ENCODE measurements at places on chromosomes 3 and 15.

DNA sequence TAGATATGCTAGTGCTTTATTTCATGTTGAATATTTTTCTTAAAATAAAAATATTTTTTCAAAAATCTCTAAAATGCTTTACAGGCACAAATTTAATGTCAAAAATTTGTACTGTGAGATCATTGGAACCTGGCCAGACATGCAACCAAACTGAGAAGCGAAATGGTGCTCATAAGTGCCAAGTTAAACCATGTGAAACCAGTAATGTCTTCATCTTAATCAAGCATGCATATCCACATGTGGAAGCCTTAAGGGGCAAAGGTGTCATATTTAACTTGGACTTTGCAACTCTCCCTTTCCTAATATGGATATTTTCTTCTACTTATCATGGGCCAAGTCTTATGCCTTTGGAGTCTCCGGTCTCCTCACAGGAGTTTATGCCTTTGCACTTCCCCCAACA lies 208.9 kb upstream of the COL8A1 start:
- no peak for DNase-seq

GRCh38 chr3:182491577-182491976 lies 301.7 kb upstream of the ATP11B start:
- no peak for DNase-seq

DNA sequence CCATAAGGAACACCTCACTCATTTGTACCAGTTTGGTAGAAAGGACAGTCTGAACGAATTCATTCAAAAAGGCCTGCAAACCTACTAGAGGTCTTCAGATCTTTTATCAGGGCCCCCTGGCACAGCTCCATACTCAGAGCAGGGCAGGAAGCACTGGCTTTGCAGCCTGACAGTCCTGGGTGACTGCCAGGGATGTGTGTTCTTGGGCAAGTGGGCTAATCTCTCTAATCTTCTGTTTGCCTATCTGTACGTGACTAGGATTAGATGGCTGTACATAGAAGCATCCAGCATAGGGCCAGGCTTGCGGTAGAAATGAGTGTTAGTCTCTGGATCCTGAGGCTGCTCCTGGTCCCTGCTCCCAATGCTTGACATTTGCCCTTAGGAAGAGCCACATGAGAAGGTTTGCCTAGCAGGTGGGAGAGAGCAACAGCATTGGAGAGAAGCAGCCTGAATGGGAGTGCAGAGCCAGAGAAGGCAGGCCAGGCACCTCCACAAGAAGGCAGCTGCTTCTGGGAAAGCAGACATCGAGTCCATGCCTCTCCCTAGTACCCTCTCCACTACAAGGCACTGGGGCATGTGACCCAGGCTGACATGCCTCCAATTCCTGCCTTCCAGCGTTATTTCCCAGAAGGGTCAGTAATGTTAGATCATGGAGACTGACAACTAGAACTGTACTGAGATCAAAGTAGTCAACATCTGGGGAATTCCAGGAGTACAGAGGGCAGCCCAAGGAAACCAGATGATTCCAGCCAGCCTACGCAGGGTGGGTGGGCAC lies 1.0 kb upstream of the CXCR6 start:
- no peak for DNase-seq

DNA sequence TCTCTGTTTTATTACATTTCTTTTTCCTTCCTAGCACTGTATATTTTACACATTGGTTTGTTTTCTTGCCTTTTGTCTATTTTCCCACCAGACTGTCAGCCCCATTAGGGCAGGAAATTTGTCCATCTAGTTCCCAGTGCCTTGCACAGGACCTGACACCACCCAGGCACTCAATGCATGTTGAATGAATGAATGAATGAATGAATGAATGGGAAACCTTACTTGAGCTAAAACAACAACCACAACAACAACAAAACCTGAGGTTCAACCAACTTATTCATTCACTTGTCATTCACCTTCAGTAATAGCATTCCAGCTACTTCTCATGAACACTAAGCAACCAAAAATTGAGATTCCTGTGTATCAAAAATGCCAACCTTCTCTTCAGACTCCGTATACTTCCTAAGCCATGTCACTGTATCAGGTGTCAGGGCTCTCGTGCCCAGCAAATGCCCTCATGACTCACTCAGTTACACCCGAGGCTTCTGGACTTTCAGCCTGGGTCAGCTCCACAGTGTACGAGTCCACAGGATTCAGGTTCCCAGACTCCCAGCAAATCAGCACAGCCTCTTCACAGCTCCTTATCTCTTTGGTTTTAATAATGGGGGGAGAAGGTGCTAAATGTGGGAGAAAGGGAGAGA lies 37.3 kb downstream of the FSD2 start:
- DNase-seq: no peak

DNA sequence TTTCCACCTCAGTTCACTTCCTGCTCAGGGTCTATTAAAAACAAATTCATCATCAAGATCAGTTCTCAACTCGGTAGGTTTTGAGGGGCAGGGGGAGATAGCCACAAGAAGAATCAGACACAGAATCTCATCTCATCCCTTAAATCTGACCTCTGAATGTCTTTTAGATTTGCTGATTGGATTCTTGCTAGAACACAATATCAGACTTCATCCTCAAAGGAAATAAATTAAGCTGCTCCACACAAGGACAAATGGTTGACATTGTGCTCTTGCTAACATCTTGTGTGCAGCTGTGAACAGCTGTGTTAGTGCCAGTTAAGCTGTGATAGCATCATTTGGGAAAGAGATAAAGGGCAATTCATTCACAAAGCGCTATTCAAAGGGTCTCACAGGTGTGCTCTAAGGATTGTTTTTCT lies 184.0 kb upstream of the ADAMTS9 start:
- no peak for DNase-seq

DNA sequence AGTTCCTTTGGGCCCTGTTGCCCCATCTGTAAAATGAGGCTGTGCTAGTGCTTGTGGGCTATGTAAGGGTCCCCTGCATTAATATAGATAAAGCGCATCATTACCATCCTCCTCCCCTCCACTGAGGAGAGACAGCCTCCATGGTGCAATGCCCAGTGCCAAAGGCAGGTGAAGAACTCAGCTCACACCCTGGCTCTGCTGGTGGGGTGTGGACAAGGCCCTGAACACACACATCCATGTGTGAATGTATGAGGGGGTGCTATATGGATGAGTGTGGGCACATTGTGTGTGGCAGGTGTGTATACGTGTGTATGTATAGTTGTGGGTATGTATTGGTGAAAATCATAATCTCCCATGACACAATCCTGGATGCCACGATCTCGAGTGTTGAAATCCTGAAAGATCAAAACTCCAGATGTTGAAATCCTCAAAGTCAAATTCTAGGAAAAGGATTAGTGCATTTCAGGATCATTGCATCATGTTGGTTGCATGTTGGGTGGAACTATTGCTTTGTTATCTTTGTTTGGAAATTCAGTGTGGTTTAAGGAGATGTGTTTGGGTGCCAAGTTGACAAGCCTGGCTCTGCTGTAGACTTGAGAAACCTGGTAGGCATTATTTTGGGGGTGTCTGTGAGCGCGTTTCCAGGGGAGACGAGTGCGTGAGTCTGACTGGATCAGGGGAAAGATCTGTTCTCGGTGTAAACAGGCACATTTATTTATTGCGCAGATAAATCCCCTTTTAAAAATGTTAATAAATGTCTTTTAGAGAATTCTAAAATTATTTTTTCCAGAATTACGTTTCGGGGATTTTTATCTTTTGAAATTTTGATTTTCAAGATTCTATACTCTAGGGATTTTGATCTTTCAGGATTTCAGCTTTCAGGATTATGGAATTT lies 42.0 kb upstream of the SEC61A1 start:
- DNase-seq: no peak

- no peak for DNase-seq
Measured at GRCh38 chr3:150582620-150583019, 20.5 kb upstream of the SELENOT start.

DNA sequence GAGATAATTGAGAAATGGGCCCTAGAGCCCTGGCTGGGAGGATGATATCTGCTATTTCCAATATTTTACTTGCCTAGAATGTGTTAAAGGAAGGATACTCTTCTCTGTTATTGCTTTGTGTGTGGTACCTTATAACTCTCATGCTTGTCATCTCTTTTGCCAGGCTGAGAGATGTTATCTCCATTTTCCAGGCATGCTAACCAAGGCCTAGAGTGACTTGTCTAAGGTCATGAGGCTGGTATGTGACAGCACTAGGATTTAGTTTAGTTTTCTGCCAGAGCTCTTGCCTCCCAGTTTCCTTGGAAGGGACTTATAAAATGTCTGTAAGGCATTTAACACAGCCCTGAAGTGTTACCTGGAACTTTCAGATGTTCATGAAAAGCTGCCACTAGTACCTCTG lies 1.4 kb downstream of the CLK3 start:
- no peak for DNase-seq

DNA sequence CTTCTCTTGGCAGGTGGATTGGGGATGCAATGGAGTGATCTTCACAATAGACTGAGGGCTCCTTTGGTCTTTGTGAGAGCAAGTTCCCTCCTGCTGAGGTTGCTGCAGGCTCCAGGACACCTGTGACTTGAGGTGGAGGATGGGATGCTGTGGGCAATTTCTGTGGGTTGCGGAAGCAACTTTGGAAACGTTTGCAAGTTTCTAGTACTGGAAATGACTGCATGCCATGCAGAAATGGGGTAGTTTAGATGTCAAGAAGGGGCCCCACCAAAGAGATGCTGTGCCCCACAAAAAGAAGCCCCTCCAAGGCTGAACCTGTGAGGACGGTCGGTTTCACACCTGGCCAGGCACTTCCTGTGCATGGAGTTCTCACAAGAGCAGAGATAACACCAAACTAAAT lies 80.4 kb upstream of the XCR1 start:
- DNase-seq: no peak

DNA sequence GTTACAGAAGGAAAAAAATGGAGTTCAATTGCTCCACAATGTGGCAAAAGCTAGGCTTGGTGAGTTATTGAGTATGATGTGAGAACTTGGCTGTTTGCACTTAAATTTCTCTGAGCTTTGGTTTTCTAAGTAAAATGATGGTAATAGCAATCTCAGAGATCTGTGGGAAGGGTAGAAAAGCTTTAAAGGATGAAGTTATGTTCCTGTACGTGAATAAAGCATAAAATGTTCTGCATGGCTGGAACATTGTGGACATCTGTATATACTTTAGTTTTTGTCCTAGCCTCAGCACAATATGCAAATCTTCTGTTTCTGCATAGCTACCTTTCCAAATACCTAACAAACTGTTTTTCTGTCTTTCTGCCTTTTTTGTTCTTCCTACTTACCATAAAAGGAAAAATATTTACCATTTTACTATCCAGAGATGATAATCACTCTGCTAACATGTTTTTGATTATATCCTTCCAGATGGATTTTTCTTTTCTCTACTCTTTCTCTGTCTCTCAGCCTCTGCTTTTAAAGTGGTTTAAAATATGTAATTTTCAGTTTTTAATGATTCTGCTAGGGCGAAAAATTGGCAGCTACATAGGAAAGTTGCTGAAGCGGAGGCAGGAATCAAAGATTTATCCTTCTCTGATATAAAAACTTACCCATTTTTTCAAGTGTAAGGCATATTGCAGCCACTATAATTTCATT lies 188.1 kb downstream of the FNDC3B start:
- DNase-seq: no peak

DNA sequence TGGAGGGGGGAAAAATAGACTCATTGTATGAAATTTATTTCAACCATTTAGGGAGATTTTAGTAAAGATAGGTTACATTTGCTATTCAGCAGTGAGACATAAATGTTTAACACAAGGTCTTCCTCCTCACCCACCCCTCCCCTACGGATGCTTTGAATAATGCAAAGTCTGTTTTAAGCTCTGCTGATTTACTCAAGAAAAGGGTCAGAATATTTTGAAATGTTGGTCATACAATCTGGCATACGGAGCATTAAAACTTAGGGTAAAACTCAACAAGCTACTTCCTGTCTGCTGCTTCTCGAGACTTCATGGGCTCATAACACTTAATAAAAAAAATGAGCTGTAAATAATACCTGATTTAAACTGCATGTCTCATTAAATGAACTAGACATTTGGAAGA lies 156.3 kb downstream of the WNT5A start:
- no peak for DNase-seq

DNA sequence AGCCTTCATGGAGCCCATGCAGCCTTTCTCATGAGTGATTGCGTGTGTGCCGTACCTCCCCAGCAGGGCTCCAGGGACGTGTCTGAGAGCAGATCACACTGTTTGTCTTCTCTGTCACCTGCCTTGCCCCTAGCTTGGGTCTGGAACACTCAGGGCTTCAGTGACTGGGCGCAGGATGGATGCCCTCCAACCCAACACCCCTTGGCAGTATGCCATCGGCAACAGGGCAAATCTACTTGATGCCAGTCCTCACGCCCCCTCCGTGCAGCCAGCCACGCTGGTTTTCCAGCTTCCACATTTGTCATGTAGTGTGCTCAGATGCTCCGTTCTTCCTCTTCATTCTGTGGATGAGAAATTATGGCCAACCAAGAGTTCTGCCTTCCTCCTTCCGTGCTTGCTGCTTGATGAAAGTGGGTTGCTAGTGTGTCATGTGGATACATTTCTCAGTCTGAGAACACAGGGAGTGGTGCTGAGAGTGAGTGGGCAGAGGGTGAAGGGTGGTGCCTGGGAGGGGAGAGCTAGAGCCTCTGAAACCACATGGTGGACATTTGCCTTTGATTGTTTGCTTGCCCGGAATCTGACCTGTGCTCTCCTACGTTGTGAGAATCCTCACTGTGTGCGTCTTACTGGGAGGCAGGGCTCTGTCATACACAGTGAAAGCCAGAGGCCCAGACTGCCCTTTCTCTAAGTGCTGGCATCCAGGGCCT lies 97.2 kb downstream of the FAM43A start:
- DNase-seq: peak; percentile 57

- no peak for DNase-seq
Measured at GRCh38 chr3:56985878-56986277, 74.6 kb upstream of the SPATA12 start.
